ENCODE measurements at places on chromosomes 5 and 9.

DNA sequence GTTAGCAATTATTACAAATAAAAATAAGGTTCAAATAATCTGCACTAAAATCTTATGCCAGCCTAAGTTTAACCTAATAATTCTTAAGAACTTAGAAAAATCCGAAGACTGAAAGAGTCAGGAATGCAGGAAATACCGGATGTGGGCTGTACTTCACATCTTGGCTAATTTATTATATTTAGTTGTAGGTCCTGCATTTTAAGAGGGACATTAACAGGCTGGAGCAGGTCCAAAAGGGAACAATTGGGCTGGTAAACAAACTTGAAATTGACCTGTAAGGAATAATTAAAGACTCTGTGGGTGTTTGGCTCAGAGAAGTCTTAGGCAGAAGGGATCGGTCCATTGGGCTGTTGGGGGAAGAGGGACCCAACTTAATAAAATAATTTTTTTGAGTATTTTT lies 18.4 kb downstream of the GLRA1 start:
- DNase-seq, result no peak

- DNase-seq, result no peak
These were observed 277.7 kb upstream of the PCSK5 start for GRCh38 chr9:75612754-75613153.

DNA sequence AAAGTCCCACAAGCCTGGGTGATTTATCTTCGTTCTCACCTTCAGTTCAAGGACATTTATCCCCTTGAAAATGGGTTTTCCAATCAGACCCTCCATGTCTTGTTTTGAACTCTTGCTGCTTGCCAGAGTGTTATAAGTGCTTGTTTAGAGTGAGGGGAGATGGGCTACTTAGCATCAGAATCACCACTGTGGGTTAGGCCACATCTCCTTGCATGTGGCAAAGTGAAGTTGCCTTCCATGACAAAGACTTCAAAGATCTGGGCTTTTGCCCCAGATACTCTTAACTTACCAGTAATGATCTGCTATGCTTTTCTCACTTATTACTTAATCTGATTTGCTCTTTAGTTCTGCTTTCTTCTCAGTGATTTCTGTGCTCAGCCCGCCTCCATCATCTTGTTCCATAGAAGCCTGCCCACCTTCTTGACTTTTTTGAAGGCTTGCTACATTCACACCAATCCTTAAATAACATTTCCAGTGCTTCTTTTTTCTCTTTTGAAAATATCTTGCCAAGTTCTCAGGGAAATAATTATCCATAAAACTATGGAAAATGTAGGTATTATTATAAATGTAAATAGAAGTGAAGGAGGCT lies 39.0 kb downstream of the GPR21 start:
- no peak for DNase-seq

DNA sequence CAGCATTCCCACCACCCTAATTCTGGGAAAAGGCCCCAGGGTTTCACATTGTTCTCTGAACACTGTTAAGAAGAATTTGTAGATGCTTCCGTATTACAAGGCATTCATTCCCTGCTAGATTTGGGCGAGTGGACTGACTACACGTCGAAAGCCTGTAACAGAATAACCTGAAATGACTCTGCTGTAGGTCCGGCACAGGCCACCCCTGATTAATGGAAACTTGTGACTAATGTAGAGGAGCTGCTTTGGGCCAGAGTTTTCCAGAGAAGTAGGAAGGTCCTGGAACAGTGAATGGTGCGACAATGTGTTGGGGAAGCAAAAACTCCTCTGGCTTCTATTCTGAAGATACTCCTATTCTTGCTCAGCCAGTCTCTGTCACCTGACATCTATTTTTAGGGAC lies 87.6 kb downstream of the NR3C1 start:
- DNase-seq, result no peak

DNA sequence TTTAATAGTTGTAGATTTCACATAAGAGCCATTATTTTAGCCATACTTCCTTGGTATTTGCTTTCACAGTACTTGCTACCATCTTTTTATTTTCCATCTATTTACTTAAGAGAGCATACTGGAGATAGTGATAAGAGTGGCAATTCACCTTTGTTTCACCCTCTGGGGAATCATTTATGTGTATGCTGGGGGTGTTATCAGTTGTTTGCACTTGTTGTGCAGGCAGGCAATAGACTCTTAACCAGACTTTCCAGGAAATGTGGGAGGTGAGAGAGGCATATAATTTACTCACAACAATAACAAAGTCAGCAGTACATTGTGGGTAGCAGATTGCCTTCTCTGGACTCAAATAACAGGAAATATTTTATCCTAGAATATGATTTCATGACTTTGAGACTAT lies 1018.3 kb downstream of the CDH12 start:
- DNase-seq, result no peak

GRCh38 chr9:136310273-136311030 lies 6.6 kb upstream of the CCDC187 start:
- DNase-seq, result peak; percentile 33

GRCh38 chr5:39177631-39177964 lies 41.8 kb downstream of the FYB1 start:
- no peak for DNase-seq

DNA sequence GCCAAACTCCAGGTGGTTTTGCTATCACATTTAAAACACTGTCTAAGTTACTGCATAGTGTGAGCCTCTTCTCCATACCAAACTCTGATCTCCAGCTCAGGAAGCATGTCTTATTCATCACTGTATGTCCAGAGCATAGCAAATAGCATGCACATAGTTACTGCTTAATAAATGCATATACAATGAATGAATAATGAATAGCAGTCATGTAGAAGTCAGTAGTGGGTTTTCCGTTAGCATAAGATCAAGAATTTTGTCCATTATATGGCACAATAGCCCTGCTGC lies 329.4 kb downstream of the ARRDC3 start:
- DNase-seq, result no peak

- no peak for DNase-seq
These were observed 701.0 kb downstream of the SEMA5A start for GRCh38 chr5:8844847-8845246.

DNA sequence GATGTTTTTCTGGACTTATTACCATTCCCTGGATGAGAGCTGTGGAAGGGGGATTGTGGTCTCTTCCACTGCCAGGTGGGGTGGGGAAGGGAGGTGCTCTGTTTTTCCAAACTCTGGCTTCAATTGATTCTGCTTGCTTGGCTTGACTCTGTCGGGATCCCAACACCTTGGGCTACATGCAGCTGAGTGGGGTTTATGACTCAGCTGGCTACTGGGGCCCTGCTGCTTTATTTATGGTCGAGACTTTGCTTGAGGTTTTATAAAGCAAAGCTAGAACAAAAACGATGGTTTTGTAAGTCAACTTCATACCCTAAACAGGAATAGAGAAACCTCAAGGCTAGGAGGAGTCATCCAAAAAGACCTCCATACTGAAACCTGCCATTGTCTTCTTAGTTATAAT lies 76.3 kb downstream of the AOPEP start:
- no peak for DNase-seq

DNA sequence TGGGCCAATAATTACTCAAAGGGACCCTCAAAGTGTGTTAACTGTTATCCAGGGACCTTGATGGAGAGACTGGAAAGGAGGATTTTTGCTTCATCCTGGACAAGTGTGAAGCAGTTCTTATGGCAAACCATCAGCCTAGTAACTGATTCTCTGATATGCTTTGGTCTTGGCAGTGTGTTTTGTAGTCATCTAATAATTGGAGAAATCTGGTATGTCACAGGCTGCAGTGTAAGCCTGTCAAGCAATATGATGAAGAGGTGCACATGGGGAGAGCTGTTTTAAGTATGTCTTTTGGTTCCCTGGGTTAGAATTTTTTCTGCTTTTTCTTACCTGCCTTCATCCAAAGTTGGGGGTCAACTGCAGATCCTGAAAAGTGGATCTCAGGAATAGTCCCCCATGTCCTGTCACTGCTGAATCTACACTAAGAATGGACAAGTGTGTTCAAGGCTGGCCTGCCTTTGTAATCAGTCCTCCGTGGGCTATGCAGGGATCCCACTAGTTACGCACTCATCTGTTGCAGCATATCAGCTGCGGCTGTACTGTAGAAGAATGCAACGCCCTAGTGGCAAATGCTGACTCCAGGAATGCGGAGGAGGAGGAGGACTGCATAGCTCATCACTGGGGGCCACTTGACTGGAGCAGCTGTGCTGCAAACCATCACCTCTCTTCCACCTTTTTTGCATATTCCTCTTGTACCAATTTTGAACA lies 1.9 kb downstream of the SPTAN1 start:
- no peak for DNase-seq

DNA sequence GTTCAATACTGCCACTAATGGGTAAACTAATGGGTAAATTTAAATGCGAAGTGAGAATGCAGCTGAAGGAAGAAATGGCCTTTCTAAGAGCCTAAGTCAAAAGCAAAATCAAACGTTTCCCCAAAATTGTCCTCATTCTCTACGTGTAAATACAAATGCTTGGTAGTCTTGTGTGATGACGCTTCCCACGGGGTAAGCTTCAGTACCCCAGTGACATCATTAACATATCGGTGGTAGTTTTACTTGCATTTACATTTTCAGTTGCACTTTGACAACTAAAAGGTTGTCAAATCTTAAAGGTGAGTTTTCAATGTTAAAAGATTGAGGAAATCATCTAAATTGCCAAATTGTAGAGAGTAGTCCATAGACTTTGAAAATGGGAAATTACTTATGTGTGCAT lies 550.7 kb upstream of the CCNG1 start:
- no peak for DNase-seq

DNA sequence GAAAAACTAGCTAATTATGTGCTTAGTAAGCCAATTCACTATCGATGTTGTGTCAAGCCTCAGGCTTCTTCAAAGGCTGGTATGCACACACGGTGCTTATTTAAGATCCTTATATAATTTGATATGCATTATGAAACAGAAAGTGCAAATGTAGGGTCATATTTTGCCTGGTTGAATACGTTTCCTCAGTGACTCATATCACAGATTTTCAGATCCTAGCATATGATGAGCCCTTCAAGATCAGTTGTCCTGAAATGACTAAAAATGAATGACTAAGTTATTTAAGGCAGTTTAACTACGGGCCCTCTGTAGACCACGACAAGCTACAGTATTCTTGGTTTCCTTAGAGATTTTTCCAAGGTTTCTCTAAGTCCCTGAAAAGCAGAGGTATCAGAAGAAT lies 778.3 kb downstream of the PRELID2 start:
- no peak for DNase-seq

DNA sequence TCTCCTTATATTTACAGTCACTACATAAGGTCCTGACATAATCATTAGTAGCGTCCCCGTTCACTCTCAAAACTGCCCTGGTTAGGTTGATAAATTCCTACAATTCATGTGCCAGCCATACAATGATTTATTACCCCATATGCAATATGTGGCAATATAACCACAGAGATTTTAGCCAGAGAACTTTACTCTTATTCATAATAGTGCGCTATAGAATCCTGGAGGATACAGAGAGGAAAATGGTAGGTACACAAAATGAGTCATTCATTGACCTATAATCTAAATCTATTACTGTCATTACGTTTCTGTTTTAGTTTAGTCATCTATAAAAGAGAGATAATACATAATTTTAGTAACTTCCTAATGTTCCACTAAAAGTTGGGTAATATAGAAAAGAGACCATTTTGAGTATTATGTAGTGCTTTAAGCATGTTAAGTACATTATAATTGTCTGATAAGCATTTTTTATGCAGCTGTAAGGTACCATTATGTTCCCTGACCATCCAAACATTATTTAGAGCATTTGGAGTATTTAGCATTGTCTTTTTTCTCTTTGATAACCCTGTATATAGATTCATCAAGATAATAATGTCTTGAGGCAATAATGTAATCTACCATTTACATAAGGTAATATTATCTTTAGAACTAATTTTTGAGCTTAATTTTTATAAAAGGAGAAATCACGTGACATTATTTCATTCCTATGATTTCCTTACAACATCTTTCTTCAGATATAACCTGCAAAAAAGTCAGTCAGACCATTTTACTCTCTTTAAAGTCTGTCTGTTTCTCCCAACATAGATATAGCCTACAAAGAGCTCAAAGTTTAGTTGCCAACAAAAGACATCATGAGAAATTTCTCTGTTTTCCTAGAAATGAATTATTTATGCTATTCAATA lies 655.5 kb upstream of the ZNF608 start:
- DNase-seq, result no peak

DNA sequence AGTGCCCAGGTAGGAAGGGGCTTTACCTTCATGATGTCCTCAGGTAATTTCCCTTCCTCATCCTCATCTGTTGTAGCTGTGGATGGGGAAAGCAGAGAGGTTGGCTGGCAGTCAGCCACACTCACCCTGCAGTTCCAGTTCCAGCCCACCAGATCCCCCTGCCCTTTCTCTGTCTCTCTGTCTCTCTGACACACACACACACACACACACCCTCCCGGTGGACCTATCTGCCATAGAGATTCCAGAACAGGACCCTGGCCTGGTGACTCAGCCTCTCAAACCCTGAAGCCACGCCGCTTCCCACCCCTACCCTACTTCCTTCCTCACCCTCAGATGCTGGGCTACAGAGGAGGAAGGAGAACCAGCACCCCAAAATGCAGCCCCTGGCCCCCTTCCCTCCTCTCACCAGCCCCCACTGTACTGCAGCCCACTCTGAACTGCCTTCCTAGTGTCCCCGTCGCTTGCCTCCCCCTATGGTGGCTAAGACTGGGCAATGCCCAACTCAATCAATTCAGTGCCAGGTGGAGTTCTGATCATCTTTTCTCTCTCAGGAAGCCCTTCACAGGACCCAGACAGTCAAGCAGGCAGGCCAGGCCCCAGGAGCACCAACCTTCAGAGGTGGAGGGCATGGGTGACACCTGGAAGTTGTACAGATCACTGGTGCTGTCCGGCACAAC lies 4.8 kb downstream of the IRF1 start:
- no peak for DNase-seq

DNA sequence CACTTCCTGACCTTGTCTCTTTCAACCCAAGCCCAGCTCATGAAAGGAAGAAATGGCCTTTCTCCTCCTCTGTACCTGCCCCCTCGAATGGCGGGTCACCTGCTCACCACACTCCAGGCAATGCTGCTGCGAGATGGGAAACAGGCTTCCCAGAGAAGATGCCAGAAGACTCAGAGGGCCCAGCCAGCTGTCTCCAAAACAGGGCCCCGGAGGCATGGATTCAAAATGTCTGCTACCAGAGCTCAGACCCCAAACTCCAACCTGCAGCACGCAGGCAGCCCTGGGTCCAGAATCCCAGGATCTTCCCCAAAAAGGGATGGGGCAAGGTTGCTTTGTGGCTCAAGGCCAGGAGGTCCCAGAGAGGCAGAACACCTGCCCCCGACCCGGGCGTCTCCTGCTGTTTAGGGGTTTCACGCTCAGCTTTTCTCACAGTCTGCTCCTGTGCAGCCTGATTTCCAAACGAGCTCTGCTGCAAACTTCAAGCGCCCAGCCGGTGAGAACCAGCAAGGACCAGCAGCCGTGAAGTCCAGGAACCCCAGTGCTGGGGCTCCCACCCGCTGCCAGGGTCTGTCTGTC lies 42.5 kb downstream of the VAV2 start:
- no peak for DNase-seq

GRCh38 chr9:119004618-119004990 lies 364.6 kb downstream of the BRINP1 start:
- no peak for DNase-seq

GRCh38 chr5:66704790-66705425 lies 108.7 kb downstream of the MAST4 start:
- DNase-seq, result no peak

Measured in NCI-H1436 (cell line).